T-helper 9 cell (primary cell): ENCODE measurements at places on chromosomes 2 and 18.

- no peak for DNase-seq
Measured at GRCh38 chr18:54531402-54532065, 59.5 kb upstream of the DYNAP start.

- DNase-seq: no peak
Measured at GRCh38 chr2:2672249-2672648, 341.2 kb upstream of the MYT1L start.

- DNase-seq: no peak
Measured at GRCh38 chr2:37563375-37564015, 107.9 kb downstream of the CDC42EP3 start.

DNA sequence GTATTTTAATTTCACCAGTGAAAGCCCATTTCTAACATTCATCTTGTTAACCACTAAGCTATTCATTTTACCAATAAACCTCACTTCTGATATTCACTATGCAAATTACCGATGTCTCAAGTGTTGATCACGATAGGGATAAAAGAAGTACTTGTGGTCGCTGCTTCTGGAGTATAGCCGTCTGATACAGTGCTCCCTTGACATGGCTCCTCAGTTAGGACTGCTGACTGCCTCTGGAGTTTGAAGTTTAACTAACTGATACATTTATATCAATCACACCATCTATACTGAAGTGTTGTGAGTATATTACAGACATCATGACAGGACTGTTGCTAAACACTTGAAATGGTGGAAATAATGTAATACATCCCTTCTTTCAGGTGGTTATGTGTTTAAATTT, 95.6 kb downstream of the EHBP1 start:
- no peak for DNase-seq

GRCh38 chr2:14614017-14614416, 18.5 kb upstream of the LRATD1 start:
- no peak for DNase-seq

DNA sequence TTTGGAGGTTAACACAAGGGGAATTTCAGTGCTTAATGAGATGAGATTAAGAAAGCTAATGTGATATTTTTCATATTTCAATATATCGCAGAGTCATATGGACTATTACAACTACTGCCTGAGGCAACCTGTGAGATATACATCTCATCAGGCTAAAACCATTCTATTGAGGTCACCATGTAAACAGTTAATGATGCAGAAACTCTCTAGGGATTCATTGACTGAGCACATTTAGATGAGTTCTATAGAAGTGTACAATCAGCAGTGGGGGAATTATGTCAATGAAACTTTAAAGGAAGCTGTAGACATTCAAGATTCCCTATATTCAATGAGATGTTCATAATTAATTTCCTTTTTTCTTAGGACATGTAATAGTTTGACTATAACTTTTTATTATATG, 687.4 kb upstream of the SYT4 start:
- DNase-seq: no peak

DNA sequence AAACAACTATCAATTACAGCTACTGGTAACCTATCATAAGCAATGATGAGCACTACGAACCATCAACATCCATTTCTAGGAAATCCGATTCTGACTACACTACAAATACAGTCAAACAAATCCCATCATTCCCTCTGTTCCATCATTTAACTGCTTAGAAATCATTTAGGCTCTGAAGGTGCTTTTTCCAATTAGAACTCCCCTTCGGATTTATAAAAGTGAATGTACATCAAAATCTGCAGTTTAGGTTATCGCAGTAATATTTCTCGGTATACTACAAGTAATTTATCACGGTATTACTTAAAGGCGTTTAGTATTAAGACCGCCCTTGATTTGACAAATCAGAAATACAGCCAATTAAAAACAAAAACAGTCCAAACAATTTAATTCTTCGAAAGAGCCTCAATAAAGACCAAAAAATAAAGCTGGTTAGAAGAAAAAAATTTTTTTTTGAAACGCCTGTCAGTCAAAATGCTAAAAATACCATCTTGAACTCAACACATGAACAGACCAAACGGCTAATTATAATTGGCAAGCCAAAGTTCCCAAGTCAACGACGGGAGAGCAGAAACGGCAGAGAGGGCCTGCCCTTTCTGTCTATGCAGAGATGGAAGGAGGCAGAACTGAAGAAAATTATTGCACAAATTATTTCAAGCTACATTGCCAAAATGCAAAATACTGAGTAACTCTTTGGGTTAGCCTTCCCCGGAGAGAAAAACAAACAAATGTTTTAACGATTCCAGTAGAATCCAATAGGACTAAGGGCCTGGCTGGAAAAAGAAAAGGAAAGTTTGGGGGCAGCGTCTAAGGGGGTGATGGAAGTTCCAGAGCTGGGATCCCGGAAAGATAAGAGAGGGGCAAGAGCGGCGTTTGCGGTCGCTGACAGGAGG, 1.2 kb downstream of the VPS54 start:
- no peak for DNase-seq

- no peak for DNase-seq
Measured at GRCh38 chr18:37762076-37762621, 196.6 kb upstream of the CELF4 start.

DNA sequence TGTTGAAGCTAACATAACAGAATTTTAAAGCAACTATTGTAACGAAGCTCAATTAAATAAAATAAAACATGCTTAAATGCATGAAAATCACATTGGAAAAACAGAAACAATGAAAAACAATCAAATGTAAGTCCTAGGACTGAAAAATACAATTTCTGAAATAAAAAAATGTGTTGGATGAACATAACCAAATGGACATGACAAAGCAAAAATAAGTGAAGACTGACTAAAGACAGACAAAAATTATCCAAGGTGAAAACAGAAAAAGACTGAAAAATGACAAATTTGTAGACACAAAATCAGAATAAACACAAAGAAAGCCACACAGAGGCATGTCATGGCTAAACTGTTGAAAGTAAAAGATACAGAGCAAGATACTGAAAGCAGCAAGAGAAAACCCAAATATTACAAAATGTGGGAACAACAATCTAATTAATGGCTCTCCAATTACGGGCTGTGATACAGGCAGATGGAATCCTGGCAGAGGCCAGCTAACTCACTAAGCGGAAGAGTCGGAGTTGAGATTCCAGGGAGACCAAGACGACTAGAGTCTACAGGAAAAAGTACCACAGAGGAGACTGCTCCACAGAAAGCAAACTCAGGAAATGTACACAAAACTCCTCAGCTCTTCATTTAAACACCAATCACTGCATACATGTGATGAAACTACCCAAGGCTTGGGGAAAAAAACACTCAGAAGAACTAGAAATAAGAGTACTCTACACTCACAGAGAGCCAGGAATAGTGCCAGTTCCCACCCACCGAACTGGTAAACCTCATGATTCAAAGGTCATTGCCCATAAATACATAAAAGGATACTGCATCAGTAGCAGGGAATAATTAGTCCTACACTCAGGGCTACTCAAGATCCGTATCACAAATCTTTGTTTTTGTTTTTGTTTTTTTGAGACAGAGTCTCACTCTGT, 83.6 kb downstream of the ATAD2B start:
- DNase-seq: no peak

DNA sequence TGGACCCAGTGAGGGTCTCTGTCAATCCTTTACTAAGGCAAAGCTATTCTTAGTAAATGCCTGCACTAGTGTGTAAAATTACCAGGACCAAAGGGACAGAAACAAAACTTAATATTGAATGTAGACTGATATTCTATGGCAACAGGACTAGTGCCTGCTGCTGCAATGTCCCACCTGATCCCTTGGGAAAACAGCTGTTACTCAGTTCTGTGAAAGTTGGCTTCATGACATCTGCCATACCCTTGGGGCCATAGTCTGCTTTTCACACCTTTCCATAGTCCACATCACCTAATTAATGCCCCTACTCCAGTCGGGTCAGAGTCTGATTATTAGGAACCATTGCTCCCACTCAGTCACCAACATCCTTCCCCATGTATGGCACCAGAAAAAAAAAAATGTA, 14.5 kb downstream of the DNAJC27 start:
- DNase-seq: no peak

DNA sequence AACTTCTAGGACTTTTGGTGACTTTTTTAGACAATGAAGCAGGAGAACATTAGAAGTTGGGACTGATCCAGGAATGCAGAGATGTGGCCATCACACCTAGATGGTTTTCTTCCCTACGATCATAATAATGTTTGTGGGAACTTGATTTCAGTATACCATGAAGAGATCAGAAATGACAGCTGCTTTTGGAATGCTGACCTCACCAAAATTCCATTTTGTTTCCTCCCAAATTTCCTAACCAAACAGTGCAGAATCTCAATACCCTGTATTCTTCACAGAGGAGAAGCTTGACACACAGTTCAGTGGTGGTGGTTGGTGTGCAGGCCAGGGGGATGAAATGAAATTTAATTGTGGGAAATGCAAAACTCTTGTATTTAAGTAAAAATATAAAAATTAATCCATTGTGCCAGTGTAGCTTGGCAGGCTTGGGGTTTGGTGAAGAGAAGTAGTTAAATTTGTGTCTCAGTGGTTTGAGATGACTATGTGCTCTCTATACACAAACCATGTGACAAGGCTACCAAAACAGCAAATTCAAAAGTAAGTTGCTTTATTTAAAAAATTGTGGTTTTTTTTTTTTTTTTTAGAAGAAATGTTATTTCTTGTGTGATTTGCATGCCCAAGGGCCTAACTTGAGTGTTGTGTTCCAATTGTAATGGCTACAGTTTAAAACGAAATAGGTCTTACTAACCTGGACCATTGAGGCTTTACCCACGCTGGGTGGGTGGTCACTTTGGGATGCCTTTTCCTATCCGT, 252.4 kb downstream of the LPIN1 start:
- DNase-seq: no peak

DNA sequence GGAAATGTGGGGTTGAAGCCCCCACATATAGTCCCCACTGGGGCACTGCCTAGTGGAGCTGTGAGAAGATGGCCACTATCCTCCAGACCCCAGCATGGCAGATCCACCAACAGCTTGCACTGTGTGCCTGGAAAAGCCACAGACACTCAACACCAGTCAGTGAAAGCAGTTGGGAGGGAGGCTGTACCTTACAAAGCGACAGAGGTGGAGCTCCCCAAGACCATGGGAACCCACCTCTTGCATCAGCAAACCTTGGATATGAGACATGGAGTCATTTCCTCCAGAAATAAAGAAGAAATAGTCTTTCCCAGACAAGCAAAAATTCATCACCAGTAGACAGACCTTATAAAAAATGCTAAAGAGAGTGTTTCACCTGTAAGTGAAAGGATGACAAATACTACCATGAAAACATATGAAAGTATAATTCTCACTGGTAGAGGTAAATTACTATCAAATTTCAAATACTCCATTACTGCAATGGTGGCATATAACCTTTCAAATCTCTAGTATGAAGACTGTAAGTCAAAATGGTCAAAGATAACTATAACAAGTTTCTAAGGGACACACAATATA, 152.6 kb upstream of the EPHA4 start:
- no peak for DNase-seq

DNA sequence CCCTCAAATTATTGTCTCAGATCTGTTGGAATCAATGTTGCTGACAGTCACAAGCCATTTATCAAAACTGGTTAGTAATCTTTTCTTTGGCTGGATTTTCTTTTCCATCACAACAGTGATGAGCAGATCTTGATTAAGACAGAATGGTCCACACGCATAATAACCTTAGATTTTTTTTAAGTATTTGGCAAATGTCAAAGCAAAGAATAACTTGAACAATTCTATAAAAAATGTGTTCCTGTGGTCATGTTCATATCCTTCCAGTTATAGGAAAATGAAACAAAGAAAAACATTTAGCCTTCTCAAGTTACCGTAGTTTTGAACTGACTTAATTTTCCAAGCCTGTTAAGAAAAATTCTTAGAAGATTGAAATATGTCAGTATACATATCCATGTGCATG, 659.9 kb upstream of the ID2 start:
- no peak for DNase-seq

DNA sequence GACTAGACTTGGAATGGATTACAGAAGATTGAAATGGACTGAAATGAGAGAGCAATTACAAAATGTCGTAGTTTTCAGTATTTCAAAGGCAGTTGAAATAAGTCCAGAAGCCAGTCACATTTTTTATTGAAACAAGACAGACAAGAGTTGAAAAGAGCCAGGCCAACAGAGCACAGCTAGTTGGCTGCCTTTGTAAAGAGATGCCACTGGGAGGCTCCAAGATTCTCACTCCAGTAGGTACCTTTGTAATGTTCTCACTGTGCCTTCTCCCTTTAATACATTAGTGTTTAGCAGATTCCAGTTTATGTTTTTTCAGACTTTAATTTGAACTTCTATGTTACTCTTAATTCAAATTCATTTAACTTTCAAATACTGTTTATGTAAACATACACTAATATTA, 234.8 kb downstream of the DSEL start:
- no peak for DNase-seq

DNA sequence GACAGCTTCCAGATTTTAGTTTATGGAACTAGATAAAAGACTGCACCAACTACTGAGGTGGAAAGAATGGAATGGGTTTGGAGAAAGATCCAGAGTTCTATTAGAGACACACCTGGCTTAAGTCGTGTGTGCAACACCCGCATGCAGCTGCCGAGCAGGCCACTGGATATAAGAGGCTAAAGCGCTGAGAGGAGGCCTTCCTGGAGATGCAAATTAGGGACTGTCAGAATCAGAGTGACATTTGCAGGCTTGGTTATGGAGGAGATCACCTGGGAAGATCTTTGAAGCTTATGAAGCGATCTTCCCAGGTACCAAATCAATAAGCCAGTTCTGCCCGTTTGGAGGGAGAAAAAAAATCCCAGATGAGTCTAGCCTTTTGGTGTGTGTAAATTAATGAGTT, 30.4 kb upstream of the KLHL29 start:
- DNase-seq: no peak

DNA sequence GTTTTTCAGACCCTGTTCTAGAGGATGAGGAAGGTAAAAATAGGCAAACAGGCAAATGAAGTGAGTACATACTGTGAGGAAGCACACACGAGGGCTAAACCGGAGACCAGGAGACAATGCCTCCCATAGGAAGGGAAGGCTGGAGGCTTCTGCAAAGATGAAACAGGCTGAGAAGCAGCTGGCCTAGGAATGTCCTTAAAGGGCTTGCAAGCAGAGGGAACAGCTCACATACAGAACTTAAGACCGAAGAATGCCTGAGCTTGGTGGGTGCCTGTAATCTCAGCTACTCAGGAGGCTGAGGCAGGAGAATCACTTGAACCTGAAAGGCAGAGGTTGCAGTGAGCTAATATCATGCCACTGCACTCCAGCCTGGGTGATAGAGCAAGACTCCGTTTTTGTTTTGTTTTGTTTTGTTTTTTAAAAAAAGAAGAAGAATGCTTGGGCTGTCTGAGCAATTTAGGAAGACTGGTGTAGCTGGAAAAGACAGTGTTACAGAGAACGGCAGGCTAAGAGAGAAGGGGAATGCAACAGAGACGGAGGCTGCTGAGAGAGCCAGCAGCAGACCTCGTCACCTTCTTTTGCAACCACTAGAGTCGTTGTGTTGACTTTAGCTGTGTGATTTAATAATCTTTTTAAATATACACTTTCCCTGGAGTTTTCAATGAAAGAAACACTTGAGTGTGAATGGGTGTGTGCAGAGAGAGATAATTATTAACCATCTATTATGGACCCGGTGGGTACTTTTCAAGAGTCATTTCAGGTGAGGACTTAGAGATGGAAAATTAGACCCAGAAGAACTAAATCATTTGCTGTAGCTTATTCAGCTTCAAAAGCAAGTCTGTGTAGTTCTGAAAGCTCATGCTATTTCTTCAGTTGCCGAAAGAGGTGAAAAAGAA, 232.8 kb downstream of the GALR1 start:
- DNase-seq: no peak
